Vagina (tissue), 2 donors: ENCODE measurements at places on chromosomes 13 and 19.
A peak's percentile ranks its signal among the peaks of the same experiment; 100 is the strongest.

DNA sequence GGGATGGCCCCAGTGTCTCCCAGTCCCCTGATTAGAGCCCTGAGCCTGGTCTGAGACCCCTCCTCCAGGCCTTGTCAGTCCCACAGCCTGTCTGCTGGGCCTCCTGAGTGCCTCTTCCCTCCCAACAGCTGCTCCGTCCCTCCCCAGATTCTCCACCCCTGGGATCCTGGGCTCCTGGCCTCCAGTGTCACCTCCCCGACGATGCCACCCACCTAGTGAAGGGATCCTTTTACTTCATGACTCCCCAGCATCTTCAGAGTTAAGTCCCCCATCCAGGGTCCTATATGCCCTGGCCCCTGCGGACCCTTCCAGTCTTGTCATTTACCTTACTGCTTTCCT is 4.4 kb upstream of the PRX start:
- H3K27me3 ChIP-seq: no peaks in the 10 kb centered on the region
- no peak overlapping the region for H3K4me3 ChIP-seq
- peaks cover 17% of the 10 kb centered on the region for H3K4me1 ChIP-seq
- no peak for DNase-seq

- no peaks in the 10 kb centered on the region for H3K4me1 ChIP-seq
- no peaks in the 10 kb centered on the region for H3K27me3 ChIP-seq
- DNase-seq: no peak
- no peaks in the 10 kb centered on the region for H3K36me3 ChIP-seq
Observed at GRCh38 chr13:24738366-24738847, 25.6 kb upstream of the RNF17 start.

GRCh38 chr13:58547419-58547818 is 915.9 kb downstream of the PCDH17 start:
- no peak overlapping the region for H3K27ac ChIP-seq
- H3K4me1 ChIP-seq: no peaks in the 10 kb centered on the region
- DNase-seq: no peak
- H3K36me3 ChIP-seq: no peaks in the 10 kb centered on the region

DNA sequence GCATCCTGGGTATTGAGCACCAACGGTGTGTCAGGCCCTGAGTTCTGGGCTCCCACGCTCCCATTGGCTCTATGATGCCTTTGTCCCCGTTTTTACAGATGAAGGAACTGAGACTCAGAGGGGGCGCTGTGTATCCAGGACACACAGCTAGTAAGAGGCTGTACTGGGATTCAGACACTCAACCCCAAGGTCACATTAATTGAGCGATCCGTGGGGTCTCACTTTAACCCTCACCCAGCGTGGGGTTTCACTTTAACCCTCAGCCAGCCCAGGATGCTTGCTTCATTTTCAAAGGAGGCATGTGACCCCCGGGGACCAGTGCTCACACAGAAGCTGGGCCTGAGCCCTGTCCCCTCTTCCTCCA is 42.6 kb downstream of the CYP4F22 start:
- H3K4me1 ChIP-seq: peaks cover 17% of the 10 kb centered on the region
- H3K36me3 ChIP-seq: no peaks in the 10 kb centered on the region
- no peaks in the 10 kb centered on the region for H3K27me3 ChIP-seq
- DNase-seq: no peak
- H3K4me3 ChIP-seq: peak overlapping the region; percentile 28

DNA sequence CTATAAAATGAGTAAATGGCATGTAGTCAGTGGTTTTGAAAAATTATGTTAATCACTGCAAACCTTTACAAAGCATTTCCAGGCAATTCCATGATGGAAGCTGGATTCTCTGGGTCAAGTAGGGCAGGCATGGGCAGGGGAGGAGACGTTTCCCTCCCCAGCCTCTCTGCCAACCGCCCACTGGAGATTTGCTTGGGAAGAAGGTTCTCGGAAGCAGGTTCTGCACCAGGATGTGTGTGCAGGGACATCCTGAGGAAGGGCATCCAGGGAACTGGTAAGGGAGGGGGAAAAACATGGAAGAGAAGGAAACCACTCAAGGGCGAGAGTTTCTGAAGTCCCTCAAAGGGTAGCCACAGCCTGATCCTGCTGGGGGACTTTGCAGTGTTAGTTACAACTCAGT is 469.1 kb downstream of the TSHZ3 start:
- peaks cover 17% of the 10 kb centered on the region for H3K4me1 ChIP-seq
- DNase-seq: no peak

DNA sequence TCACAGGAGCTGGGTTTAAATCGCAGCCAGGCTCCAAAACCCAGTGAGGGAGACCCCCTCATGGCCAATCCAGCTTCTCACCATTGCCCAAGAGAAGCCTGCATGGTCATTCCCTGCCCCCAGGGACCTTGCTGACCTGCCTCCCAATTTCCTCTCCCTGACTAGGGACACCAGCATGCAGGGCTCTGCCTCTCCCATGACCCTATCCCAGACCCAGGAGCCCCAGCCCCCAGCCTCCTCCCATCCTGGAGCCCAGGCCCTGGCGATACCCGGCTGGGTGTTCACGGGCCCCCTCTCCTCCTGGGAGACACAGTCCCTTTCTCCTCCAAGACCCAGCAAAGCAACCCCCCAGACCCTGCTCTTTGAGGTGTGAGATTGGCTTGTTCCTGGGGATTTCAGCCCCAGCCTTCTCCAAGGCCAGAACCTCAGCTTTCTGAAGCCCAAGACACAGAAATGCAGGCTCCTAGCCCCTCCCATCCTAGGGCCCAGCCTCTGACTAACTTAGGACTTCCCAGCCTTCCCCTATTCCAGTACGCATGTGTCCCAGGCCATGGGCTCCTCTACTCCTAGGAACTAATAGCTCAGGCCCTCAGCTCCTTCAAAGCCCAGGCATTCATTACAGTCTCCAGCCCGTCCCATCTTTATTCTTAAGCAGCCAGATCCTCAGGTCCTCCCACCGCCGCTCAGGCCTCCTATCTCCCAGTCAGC is 1.1 kb downstream of the GYS1 start:
- peaks cover 15% of the 10 kb centered on the region for H3K36me3 ChIP-seq
- H3K4me1 ChIP-seq: peaks cover 46% of the 10 kb centered on the region
- H3K27ac ChIP-seq: peak overlapping the region; percentile 99
- no peak for DNase-seq

DNA sequence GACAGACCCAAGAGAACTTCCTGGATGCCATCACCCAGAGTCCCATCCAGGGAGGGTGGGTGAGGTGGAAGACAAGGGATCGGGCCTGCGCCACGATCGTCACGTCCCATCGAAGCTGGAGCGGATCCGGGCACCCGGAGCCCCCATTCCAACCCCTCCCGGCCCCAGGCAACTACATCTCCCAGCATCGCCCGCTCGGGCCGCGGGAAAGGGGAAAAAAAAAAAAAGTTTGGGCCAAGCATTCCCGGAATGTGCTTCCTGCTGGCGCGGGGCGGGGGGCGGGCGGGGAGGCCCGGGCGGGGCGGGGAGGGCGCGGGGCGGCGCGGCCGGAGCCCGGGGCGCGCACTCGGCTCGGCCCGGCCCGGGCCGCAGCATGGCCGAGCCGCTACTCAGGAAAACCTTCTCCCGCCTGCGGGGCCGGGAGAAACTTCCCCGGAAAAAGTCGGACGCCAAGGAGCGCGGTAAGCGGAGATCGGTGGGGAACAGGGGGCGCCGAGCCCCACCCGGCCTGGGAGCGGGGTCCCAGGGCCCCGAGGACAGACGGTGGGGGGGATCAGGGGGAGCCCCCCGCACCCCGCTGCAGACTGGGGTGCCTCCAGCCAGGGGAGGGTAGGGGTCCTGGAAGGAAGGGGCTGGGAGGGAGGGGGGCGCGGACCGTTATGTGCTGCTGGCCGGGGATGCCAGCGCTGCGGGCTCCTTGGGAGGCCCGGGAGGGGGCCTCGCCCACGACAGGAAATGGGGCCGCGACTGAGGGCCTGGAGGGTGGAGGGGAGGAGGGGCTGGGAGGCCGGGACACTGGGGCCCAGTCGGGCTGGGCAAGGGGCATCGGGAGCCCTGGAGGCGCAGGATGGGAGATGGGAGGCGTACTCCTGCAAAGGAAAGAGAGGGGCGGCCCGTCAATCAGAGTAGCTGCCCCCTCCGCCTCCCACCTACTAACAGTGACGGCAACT is at the start of gene SYDE1:
Gene SYDE1, plus strand, starts transcription at position 341 of the 950 bp plus-strand sequence. Its CDS starts 33 bp downstream, at position 374.
- H3K36me3 ChIP-seq: no peaks in the 10 kb centered on the region
- H3K4me3 ChIP-seq: peak within 1 kb of the TSS; percentile 59
- DNase-seq: no peak
- no peaks in the 10 kb centered on the region for H3K27me3 ChIP-seq
- peak within 1 kb of the TSS; percentile 87 for H3K27ac ChIP-seq
- peaks cover 20% of the 10 kb centered on the region for H3K4me1 ChIP-seq

- H3K27ac ChIP-seq: no peak overlapping the region
- no peaks in the 10 kb centered on the region for H3K36me3 ChIP-seq
- no peaks in the 10 kb centered on the region for H3K27me3 ChIP-seq
- no peak for DNase-seq
- H3K4me3 ChIP-seq: no peak overlapping the region
Observed at GRCh38 chr13:46367617-46368327, 19.3 kb downstream of the RUBCNL start.

DNA sequence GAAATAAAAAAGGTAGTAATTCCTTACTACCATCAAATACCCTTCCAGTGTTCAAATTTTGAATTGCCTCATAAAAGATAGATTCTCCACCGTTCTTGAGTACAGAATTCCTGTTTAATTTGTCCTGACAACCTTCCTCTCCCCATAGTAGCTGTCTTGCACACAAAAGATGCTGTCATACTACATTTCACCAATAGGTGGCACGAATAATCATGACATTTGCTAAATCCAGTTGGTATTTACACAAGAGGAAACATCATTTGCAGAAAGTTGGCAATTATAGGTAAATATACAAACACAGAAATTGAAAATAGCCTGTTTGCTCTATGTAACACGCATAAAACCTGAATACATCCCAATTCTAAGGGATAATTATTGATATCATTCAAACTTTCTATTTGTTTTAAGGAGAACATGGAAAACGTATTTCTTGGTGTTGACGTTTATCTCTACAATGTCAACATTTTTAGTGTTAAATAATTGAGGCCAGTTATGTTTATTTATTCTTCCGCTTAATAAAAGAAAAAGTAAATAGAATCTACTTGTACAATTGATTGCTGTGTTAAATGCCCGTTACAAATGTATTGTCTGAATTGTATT is 58.3 kb upstream of the CLDN10 start:
- H3K36me3 ChIP-seq: no peaks in the 10 kb centered on the region
- H3K27ac ChIP-seq: no peak overlapping the region
- no peak overlapping the region for H3K4me3 ChIP-seq
- H3K4me1 ChIP-seq: no peaks in the 10 kb centered on the region

DNA sequence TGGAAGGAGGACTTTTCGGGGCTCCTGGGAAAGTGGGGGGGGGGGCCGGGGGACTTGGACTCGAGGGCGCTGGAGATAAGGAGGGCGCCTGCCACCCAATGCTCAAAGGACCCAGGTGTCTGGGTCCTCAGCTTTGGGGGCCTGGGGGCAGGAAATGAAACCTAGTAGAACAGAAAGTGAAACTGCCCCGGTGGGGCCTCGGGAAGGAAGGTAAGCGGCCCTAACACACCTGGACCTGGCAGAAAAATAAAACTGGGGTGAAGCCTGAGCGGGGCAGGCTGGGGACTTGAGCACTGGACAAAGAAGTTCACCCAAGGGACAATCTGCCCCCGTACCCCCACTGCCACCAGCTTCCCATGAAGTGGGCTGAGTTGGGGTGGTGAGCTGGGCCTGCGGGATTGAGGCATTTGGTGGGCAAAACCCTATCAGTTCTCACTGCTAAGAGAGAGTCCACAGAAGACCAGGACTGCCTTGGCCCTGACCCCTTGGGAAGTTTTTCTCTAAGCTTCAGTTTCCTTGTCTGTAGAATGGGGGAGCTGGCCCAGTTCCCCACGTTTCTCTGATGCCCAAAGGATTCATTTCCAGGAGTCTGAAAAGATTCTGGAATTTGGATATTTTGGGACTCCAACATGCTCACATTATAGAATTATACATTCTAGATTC is 2.3 kb downstream of the PRKD2 start:
- peak overlapping the region; percentile 80 for H3K4me3 ChIP-seq
- H3K36me3 ChIP-seq: no peaks in the 10 kb centered on the region
- DNase-seq: no peak
- peak overlapping the region; percentile 96 for H3K27ac ChIP-seq

- H3K27ac ChIP-seq: no peak overlapping the region
- no peaks in the 10 kb centered on the region for H3K27me3 ChIP-seq
- H3K4me1 ChIP-seq: no peaks in the 10 kb centered on the region
Observed at GRCh38 chr13:103762523-103762922, 696.3 kb upstream of the SLC10A2 start.

GRCh38 chr13:76017861-76018556 is 381.9 kb downstream of the LMO7 start:
- H3K27me3 ChIP-seq: no peaks in the 10 kb centered on the region
- H3K4me3 ChIP-seq: no peak overlapping the region
- no peaks in the 10 kb centered on the region for H3K36me3 ChIP-seq
- DNase-seq: no peak

GRCh38 chr19:27762933-27763332 is 1450.0 kb downstream of the UQCRFS1 start:
- no peaks in the 10 kb centered on the region for H3K4me1 ChIP-seq
- no peak overlapping the region for H3K27ac ChIP-seq
- no peaks in the 10 kb centered on the region for H3K27me3 ChIP-seq

GRCh38 chr19:1128106-1128505 is 24.3 kb downstream of the GPX4 start:
- H3K27me3 ChIP-seq: no peaks in the 10 kb centered on the region
- peaks cover 54% of the 10 kb centered on the region for H3K4me1 ChIP-seq
- H3K4me3 ChIP-seq: no peak overlapping the region
- no peak for DNase-seq
- peaks cover 31% of the 10 kb centered on the region for H3K36me3 ChIP-seq
- no peak overlapping the region for H3K27ac ChIP-seq

- no peak overlapping the region for H3K27ac ChIP-seq
- no peaks in the 10 kb centered on the region for H3K27me3 ChIP-seq
Observed at GRCh38 chr13:84200971-84201370, 318.7 kb upstream of the SLITRK1 start.

DNA sequence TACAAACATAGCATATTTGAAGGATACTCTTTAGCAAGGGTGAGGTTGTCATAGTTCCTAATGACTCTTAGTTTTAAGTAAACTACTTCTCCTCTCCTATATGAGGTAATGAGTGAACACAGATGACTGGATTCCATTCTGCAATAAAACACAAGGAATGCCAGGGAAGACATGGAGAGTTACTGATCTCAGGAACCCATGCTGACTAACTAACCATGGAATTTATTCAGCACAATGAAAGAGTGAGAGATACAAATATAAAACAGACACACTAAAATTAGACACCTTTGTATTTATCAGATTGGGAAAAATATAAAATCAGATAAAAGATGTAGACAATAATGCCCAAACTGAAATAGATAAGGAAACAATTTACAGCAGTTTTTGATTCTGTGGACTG is 1525.9 kb upstream of the SLC10A2 start:
- no peak overlapping the region for H3K4me3 ChIP-seq
- no peak overlapping the region for H3K27ac ChIP-seq
- no peaks in the 10 kb centered on the region for H3K36me3 ChIP-seq
- DNase-seq: no peak
- H3K27me3 ChIP-seq: no peaks in the 10 kb centered on the region

- no peak for DNase-seq
- no peak overlapping the region for H3K27ac ChIP-seq
- no peaks in the 10 kb centered on the region for H3K27me3 ChIP-seq
Observed at GRCh38 chr19:10553943-10554381, 10.3 kb downstream of the ATG4D start.
